ENCODE measurements at places on chromosomes 16 and 17.
A peak's percentile ranks its signal among the peaks of the same experiment; 100 is the strongest.

GRCh38 chr16:87431926-87432325 is 39.8 kb downstream of the MAP1LC3B start:
- DNase-seq = peak; percentile 65

- no peak for DNase-seq
Observed at GRCh38 chr17:29109477-29110371, 66.8 kb downstream of the PIPOX start.

DNA sequence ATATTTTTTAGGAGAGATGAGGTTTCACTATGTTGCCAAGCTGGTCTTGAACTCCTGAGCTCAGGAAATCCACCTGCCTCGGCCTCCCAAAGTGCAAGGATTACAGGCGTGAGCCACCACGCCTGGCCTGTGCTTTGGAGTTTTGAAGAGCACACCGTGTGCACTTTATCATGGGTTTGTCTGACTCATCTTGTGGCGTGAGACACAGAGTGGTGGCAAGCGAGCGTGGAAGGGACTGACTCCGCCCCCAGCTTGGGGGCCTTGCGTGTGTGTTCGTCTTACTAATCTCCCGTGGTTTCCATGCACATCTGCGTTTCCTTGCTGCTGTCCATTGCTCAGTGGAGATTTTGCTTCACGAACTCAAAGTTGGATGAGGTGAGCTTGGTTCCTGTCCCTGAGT is 22.9 kb downstream of the CRAMP1 start:
- no peak for DNase-seq

DNA sequence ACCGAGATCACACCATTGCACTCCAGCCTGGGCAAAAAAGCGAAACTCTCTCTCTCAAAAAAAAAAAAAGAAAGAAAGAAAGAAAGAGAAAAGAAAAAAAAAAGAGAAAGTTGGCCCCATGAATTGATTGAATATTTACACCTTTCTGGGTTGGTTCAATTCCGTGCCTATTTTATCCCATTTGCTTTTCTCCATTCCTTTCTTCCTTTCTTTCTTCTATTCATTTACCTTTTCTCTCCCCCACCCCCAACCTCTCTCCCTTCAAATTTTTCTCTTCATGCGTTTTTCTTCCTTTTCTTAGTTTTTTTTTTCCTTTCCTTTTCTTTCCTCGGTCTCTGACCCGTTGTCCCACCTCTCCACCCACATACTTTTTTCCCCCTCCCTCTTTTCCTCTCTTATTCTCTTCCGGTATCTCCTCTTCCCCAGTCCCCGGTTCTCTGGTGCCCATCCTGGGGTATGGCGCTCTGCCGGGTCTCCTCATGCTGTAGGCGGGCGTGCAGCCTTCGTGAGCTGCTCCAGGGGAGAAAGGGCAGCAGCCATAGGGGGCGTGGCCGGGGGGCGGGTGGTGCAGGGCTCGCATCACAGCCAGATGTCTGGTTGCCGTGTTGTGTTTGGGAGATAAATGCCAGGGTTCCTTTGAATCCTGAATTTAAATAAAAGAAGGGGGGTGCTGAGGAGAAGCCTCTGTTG is 5.3 kb upstream of the COL1A1 start:
- DNase-seq = no peak

- no peak for DNase-seq
Observed at GRCh38 chr16:2822158-2822495, 5.1 kb downstream of the PRSS21 start.

GRCh38 chr16:9695152-9695551 is 487.1 kb downstream of the GRIN2A start:
- DNase-seq = no peak

- no peak for DNase-seq
Observed at GRCh38 chr16:57675741-57676551, 7.8 kb downstream of the ADGRG3 start.
